ENCODE measurements at places on chromosomes 13 and 19.
A peak's percentile ranks its signal among the peaks of the same experiment; 100 is the strongest.

DNA sequence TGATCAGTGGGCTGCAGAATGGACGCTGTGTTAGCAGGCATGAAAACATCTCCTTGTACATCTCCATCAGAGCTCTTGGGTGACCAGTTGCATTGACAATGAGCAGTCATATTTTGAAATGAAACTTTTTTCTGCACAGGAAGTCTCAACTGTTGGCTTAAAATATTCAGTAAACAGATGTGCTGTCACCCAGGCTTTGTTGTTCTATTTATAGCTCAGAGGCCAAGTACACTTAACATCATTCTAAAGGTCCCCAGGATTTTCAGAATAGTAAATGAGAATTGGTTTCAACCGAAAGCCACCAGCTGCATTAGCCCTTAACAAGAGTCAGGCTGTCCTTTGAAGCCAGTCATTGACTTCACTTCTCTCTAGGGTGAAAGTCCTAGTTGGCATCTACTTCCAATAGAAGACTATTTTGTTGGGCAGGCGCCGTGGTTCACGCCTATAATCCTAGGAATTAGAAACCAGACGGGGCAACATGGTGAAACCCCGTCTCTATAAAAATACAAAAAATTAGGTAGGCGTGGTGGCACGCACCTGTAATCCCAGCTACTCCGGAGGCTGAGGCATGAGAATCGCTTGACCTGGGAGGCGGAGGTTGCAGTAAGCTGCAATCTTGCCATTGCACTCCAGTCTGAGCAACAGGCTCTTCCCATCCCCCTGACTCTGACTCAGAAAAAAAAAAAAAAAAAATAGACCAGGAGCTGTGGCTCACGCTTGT, 7.9 kb upstream of the PDE4A start:
- DNase-seq = no peak

DNA sequence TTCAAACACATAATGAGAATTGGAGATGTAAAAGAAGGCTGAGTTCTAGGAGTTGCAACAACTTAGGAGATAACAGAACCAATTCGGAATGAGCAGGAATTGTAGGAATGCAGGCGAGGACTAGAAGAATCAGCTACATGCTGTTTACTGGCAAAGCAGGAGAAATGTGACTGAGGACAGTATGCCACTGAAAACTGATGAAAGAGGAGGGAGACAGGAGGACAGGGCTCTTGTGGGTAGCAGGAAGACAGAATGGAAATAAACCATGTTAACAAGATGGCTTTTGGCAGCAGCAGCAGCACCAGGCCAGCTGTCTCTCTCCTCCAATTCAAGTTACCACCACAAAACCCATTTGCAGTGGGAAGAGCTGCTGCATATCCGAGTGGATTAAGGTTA, 91.0 kb upstream of the SLC15A1 start:
- no peak for DNase-seq

DNA sequence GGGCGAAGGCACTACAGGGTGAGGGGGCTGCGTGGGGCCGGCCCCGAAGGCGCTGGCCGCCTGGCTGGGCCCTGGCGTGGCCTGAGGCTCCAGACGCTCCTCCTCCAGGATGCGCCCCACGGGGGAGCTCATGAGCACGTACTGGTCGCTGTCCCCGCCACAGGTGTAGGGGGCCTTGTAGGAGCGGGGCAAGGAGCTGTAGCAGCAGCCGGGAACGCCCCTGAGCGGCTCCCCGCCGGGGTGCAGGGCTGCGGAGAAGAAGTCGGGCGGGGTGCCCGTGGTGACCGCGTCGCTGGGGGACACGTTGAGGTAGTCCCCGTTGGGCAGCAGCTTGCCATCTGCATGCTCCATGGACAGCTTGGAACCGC, 3.0 kb downstream of the IRS2 start:
- DNase-seq = no peak

DNA sequence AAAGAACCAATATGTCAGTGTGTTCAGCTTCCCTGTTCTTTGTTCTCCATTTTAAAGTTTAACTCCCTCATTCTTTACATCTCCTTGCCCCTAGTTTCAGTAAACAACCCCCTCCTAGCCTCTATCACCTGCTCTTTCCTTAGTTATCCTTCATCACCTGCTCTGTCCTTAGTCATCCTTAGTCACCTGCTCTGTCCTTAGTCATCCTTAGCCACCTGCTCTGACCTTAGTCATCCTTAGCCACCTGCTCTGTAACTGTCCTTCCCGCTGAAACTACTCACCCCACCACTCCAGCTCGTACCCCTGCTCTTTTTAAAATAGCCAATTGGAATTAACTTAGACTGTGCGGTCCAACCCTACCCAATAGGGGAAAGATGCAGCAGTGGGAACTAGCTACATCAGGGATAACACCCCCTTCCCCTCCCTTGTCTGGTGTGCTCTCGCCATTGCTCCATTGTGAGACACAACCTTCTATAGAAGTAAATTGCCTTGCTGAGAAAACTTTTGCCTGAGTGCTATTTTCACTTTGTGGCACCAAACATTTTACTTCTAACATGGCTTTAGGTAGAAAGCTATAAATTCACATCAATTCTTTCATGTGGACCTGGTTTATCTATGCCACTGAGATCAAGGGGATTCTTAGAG, 16.2 kb downstream of the EDNRB start:
- no peak for DNase-seq

GRCh38 chr19:1455336-1456120, 5.6 kb downstream of the APC2 start:
- peak; percentile 78 for DNase-seq

DNA sequence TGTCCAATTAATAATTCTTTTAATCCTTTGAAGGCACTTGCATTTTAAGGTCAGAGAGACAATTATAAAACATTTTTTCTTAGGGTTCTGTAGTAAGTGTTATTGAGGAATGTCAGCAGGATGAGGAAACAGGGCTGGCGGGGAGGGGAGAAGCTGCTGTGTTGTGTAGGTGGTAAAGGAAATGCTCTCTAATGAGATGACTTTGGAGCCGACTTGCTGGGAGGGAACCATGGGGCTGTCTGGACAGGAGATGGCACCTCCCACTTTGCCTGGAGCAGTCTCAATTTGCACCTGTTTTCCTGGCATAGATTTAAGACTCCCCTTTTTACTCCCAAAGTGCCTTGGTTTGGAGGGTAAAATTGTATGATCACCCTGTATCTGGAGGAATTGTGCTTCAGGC, 230.4 kb downstream of the ATP8A2 start:
- DNase-seq = no peak

DNA sequence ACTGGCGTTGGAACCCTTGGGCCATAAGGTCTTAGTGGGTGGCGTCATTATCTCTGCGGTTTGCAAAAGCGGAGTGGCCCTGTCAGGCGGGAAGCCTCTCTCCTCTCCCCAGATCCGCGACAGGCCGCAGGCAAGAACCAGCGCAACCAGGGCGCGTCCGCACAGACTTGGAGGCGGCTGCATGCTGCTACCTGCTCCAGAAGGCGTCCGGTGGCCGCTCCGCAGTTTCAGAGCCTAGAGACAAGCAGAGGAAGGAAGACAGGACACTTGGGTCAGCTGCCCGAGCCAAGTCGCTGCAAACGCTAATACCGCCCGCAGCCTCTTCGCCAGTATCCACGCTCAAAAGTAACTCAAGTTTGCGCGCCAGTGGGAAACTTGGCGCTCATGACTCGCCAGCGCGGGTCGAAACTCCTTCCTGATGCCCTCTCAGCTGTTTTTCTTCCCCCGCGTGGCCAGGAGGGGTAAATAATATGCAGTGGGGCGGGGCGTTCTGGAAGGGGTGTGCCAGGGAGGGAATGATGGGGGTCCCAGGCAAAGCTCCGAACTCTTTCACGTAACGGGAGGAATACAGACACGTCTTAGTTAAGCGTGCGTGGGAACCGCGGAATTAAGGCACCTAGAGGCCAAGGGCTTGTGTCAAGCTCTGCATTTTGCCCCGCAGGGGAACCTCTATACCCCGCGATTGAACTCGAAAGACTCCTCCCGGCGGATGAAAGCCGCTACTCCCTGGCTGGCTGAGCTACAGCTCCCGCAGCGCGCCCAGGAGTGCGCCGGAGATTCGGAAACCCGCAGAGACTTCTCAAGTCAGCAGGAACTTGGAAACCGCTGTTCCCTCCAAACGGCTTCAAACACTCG, at the start of gene EDNRB:
Gene EDNRB, minus strand, starts transcription at position 441 of the 855 bp plus-strand sequence. Its CDS starts 258 bp downstream, at position 183.
- DNase-seq = peak; percentile 44

DNA sequence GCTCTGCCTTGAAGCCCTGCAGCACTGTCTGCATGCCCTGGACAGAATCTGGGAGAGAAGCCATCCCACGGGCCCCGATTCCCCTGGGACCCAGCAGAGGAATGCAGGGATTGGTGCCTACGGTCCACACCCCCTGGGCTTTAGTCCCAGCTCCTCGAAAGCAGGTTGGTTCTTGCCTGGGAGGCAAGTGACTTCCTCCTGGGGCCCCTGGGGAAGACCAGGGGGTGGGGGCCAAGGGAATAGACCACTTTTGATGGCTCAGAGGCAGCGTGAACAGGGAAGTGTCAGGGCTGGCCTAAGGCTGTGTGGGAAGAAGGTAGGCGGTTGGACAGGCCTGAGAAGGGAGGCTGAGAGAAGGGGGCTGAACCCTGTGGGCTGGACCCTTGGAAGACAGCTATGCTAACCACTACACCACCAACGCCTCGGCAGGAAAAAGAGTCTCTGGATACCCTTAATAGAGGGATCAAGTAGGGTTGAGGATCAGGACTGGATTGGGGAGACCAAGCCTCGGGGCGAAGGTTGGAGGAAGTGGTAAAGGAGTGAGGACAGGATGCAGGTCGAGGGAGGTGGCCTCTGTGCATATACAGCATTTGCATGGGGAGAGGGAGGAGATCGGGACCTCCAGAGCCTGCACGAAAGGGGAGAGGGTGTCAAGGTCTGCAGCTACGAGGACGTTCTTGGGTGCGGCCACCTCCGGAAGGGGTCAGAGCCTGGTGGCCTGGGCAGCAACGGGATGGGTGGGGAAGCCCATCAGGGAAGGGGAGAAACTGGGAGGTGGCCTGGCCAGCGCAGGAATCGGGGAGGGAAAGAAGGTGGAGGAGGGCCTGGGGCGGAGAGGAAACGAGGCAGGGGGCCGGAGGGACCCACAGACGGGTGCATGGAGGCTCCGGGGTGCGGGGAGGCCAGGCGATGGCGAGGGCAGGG, 709 bp downstream of the DPP9 start:
- peak; percentile 61 for DNase-seq

GRCh38 chr19:58228585-58229254, at the start of gene ZNF544:
TSS of gene ZNF544 (plus strand) at chr19:58228914. CDS start at chr19:58244024, 15,110 bp downstream.
- DNase-seq = peak; percentile 92

GRCh38 chr19:5655412-5655811, 24.9 kb downstream of the MICOS13 start:
- no peak for DNase-seq

GRCh38 chr13:51105046-51105445, 6.0 kb downstream of the C13orf42 start:
- no peak for DNase-seq

- no peak for DNase-seq
These were observed 6.2 kb downstream of the RPL28 start for GRCh38 chr19:55391702-55392615.

DNA sequence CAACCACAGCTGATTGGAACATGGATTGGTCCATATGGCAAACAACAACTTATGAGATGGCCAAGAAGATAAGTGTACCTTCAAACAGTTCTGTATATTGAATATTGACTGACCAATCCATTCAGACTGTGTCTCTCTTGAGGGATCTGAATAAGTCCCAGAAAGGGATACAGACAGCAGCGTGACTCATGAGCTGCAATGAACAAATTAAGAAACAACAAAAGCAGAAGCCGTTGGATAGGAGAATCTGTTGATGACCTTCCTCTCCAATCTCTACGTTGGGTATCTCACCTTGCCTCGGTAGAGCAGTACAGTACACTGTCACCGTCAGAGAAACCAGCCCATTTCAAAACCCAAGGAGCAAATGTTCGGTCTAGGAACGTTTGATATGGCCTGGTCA, 21.3 kb downstream of the MBD3L2B start:
- no peak for DNase-seq

- peak; percentile 13 for DNase-seq
These were observed 1.2 kb downstream of the MAP1S start for GRCh38 chr19:17720440-17720839.

- no peak for DNase-seq
These were observed 16.1 kb upstream of the BCL3 start for GRCh38 chr19:44732235-44733014.

GRCh38 chr19:40805258-40805868, 6.4 kb downstream of the EGLN2 start:
- DNase-seq = no peak

GRCh38 chr19:7216373-7216902, 77.8 kb downstream of the INSR start:
- no peak for DNase-seq

DNA sequence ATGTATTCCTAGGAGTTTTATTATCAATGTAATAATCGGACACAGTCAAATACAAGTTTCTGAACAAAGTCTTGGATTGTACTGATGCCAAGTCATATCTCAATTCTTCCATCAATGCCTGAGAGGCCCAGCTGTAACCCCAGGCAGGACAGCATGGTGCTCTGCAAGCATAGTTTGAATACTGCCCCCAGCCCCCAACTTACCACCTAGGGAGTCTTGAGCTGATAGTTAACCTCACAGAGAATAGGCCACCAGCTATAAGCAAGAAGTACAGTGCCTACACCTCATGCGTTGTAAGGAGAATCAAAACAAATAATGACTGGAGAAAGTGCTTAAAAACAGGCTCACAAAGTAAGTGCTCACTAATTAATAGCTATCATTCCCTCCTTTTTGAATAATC, 2.7 kb downstream of the PROSER1 start:
- DNase-seq = no peak

DNA sequence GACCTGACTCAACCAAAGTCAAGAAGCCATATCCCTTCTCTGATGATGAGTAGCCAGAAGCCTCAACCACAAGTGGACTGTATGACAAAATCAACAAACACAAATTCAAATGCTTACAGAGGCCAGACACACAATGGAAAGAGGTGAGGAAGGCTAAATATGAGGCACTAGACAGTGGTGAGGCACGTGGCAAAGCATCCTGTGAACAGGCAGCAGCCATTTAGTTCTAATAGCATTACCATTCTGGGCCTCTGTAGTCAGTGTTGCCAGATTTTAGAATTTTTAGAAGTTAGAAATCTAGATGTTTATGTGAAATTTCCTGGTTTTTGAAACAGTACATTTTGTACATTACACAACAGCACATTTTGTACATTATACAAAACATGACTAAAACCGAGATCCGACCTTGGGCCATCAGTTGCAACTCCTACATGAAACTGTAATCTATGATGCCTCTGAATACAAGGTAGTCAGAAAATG, 403.3 kb downstream of the COG6 start:
- DNase-seq = no peak

DNA sequence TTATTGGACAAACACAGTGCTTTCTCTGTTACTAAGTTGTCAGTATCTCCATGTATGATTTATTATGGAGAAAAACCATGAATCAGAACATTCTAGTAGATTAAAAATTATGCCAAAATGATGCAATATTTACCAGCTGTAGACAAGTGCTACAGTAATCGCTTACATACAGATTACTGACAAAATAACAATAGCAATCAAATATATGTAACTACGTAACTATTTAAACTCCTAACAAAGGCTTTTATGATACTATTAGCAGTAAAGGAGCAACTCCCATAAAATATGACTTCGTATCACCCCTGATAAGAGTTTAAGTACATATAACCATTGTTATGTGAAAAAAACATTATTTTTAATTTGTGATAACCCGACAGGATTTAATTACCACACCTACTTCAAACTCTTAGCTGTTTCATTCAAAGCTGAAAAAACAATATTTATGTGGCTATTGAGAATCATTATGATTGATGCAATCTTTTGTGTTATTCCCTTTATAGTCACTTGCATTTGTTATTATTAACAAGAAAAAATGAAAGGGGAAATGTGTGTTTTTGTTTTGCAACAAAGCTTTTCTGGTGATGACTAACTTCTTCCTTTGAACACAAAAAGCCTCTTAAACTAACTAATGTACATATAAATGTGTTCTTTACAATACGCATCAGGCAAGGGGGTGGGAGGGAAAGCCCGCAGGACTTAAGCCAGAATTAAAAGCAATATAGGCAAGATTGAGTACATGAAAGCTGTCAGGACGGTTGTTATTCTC, 147.4 kb downstream of the ABCC4 start:
- DNase-seq = no peak
